ENCODE measurements at places on chromosomes 16 and 17.

- no peak for DNase-seq
Observed at GRCh38 chr16:86418981-86419380, 91.3 kb upstream of the FOXF1 start.

GRCh38 chr17:14303343-14304221 lies 2.7 kb downstream of the HS3ST3B1 start:
- no peak for DNase-seq

DNA sequence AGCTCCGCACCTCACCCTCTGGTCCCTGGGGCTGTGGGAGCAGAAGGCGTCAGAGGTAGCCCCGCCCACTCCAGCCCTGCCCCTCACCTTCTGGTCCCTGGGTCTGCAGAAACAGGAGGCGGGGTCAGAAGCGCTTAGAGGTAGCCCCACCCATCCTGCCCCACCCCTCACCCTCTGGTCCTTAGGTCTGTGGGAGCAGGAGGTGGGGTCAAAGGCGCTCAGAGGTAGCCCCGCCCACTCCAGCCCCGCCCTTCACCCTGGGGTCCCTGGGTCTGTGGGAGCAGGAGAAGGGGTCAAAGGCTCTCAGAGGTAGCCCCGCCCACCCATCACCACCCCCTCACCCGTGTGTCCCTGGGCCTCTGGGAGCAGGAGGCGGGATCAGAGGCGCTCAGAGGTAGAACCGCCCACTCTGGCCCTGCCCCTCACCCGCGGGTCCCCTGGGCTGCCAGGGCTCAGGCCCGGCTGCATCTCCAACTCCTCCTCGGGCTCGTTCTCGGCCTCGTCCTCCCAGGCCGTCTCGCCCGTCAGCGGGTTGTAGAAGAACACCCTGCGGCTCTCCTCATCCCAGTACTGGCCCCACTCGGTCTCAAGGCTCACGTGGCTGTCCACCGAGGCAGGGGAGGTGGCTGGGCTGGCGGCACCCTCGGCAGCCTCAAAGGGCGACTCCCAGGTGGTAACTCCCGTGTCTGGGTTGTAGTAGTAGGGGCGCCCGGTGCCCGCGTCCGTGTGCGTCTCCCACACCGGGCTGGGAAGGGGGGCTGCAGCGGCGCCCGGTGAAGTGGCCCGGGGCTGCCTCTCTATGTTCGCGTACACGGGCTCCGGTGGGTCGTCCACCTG lies 27.2 kb downstream of the ARHGAP27 start:
- DNase-seq = no peak

GRCh38 chr16:86038926-86039310 lies 140.0 kb downstream of the IRF8 start:
- DNase-seq = no peak

DNA sequence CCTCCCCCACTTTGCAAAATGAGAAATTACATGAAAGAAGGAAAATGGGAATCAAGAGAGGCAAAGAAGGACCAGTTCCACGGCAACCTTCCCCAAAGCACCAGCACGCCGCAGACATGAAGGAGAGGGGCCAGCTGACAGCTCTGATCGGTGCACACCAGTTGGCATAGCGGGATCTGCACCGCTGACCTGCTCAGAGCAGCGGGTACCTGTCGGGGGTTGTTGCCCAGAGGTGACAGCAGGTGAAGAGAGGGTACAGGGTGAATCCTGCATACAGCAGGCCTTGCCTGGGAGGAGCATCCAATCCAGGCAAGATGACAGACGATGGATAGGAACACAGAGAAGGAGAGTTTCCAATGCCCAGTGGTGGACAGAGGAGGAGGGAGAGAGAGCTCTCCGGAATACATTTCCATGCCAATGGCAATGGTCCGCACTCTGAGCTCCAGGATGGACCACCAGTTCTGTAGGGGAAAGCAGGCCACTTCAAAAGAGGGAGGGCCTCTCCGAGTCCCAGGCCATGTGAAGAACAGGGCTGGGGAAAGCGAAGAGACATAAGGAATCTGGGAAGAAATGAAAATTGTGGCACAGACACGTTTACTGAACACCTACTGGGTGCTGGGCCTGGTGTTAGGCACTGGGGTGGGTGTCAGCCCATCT lies 24.0 kb downstream of the CEP295NL start:
- DNase-seq = no peak

GRCh38 chr17:3557768-3558583 lies at the start of gene TRPV3:
TSS of gene TRPV3 (minus strand) at chr17:3557812. CDS start at chr17:3554850, 2,962 bp downstream.
- peak; percentile 62 for DNase-seq

GRCh38 chr17:81428948-81429774 lies 33.9 kb downstream of the BAHCC1 start:
- no peak for DNase-seq

DNA sequence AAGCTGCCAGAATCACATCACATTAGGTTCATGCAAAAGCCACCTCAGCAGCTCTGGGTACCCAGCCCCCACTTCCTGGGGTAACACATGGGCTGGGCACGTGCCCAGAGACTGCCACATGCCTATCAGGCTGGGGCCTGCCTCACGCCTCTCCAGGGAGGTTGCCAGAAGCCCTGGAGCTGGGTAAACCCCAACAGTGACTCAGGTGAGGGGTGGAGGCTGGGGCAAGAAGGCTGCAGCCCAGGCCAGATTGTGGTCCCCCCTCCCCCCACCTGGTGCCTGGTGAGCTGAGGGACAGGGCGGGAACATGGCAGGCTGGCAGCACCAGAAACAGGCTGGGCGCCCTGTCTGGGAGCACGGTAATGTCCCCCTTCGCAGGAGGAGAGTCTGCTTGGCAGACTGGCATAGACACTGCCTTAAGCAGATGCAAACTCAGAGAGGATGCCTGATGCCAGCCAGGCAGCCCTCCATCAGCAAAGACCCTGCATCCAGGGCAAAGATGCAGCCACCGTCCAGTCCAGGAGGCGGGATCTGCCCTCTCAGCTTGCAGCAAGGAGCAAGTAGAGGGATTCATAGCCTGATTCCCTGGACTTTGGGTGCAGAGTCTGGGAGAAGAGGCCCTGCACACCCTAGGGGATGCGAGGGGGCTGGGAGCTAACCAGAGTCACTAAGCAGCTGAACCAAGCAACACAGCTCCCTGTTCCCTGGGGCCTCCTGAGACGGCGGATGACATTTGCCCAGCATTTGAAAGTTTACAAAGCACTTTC lies 28.8 kb downstream of the NGFR start:
- no peak for DNase-seq

GRCh38 chr17:66322764-66323163 lies 20.4 kb downstream of the PRKCA start:
- DNase-seq = no peak

- DNase-seq = no peak
Observed at GRCh38 chr16:24769806-24770205, 40.4 kb downstream of the TNRC6A start.

DNA sequence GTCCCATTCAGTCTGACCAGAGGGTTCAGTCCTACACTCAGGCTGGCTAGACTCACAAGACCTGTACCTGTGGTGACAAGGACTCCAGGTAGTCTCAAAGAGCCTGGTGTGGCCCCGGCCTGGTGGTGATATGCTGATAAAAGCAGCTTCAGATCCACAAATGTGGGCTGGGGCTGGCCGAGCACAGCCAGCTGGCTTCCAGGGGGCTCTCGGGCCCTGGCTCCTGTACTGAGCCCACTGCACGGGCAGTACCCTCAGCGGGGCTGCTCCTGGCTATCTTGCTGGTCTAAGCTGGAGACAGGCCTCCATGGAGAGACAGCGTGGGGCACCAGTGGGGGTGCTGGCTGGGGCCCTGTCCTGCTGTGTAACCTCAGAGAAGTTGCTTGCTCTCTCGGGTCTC lies 4.3 kb downstream of the SMIM5 start:
- DNase-seq = no peak

GRCh38 chr16:81831722-81832126 lies 52.6 kb downstream of the PLCG2 start:
- DNase-seq = peak; percentile 51

DNA sequence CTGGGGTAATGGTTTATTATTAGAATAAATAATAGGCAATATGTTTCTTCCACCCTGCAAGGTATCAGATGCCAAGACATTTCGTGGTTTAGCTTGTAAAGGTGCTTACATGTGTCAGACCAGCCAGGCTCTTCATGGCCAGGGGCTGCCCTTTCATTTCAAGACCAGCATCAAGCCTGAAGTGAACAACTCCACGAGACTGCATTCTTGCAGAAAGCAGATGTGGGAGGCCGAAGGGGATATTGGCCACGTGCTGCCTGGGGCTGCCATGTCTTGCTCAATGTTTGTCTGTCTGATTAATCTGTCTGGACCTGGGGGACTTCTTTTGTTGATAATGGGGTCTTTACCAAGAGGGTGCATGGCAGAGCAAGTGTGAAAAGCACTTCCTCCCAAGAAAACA lies 294.2 kb upstream of the RBFOX1 start:
- no peak for DNase-seq

DNA sequence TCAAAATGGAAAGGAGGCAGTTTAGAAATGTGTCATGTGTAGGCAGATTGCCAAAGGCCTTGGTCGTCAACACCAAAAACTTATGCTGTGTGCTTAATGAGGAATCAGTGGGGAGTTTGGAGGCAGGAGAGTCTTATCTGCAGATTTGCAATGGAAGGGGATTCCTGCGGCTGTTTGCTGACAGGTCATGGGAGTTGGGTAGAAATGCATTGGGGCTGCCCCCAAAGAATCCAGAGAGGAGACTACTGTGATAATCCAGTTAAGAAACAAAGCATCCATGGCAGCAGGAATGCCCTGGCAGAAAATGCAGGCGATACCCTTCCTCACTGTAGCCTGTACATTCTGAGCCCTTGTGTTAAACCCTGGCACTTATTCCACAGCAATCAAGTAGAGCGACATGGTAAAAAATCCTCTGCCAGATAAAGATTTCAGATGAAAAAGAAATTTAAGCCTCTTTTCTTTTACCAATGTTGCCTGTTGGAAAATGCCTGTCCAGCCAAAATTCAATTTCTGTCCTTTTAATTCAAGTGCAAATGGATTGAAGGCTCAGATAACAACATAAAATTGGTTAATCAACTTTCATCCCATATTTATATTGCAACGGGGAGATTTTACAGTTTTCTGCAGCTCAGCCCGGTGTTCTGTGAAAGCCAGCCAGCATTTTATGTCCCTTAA lies 491.0 kb upstream of the CDH5 start:
- no peak for DNase-seq

GRCh38 chr16:82582975-82583374 lies 43.8 kb upstream of the CDH13 start:
- DNase-seq = no peak

GRCh38 chr16:50247123-50247905 lies 19.0 kb upstream of the ADCY7 start:
- DNase-seq = no peak

DNA sequence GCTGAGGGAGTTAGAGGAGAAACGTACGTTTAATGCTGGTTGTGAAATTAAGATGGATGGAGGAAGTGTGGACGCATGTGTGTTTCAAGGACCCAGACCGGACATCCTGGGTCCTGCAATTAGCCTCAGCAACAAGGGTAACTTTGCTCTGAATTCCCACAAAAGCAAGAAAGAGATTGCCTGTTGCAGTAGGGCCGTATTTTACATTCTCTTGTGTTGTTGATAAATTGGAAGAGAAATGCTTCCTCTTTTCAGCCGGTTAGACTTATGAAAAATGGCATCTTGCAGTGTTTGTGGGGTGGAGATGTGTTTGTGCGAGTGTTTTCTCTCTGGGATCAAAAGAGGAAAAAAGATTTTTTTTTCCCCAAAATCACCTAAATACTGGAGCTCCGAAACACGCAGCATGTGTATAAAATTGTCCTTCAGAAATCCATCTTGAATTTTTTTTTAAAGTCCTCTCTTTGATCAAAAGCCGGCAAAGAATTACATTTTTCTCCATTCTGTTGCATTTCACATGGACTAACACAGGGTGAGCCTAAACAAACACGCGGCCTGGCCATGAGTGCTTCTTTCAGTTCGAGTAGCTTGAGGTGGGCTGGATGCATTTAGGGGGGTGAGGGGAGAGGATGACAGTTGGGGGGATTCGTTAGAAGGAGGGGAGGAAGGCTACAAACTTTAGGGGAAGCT lies 251.6 kb downstream of the C16orf95 start:
- no peak for DNase-seq

DNA sequence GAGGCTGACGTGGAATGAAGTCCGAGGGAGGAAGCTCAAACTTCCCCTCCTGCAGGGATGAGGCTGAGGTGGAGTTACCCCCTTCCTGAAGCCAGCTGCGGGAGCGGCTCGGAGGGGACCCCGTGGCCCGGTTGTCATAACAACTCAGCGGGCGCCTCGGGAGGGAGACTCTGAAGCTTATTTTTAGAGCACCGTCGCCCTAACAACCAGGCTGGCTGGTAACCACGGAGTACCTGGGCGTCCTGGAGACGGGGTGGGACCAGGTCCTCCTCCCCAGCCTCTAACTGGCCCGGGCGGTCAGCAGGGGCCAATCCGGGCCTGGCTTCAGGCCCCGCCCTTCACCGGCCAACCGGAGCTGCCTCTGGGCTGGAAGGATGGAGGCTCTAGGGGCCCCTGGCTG lies 27.7 kb downstream of the NECAB2 start:
- no peak for DNase-seq

- no peak for DNase-seq
Observed at GRCh38 chr16:55494994-55495421, 13.9 kb upstream of the LPCAT2 start.

DNA sequence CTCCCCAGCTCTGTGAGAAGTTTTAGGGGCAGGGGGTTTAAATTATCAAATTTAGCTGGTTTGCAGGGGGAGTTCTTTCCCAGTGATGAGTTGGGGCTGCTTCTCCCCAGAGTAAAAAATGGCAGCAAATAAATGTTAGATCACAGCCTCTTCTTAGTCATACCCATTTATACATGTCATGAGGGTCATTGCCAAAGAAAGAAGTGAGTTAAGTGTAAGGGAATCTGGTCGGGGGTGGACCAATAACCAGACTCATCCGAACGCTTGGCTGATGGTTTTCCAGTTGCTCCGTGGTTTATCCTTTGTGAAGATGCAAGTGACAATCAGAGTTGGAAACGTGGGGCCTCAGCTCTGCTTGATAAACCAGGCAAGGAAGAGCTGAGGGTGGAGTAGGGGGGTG lies 87.1 kb downstream of the PLXDC1 start:
- DNase-seq = no peak

DNA sequence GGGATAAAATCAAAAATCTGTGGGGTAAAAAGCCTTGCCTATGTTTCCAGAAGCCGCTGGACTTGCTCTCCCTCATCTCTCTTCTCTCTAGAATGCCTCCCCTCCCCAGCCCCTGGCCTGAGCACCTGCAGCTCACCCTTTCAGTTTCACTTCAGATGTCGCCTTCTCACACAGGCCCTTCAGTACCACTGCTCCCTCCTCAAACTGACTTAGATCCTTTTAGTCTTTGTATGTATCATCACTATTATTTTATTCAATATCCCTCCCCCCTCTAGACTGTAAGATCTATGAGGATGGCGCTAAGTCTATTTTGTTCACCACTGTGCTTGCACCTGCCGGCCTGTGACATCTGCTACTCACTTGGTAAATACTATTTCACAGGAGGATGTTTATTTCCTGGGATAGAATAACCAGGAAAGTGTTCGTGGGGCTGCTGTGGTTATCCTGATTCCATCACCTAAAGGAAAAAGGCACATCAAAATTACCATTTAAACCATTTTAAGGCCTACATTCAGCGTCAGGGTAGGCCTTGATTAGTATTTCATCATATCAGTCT lies 122.3 kb downstream of the MRTFB start:
- peak; percentile 28 for DNase-seq

- DNase-seq = peak; percentile 43
Observed at GRCh38 chr16:72172105-72173034, at the start of gene PMFBP1. TSS of gene PMFBP1 (minus strand) at chr16:72172155. CDS start at chr16:72171208, 947 bp downstream.

All from stimulated activated CD4-positive, alpha-beta T cell treated with anti-CD3 and anti-CD28 coated beads, Interleukin-1b, Interleukin-23, amount 100 ng/mL, for 48 hours (primary cell).